ENCODE measurements at places on chromosomes 5 and 9.
A peak's percentile ranks its signal among the peaks of the same experiment; 100 is the strongest.

GRCh38 chr5:74938250-74938933 is 72.2 kb upstream of the FAM169A start:
- DNase-seq, result no peak

DNA sequence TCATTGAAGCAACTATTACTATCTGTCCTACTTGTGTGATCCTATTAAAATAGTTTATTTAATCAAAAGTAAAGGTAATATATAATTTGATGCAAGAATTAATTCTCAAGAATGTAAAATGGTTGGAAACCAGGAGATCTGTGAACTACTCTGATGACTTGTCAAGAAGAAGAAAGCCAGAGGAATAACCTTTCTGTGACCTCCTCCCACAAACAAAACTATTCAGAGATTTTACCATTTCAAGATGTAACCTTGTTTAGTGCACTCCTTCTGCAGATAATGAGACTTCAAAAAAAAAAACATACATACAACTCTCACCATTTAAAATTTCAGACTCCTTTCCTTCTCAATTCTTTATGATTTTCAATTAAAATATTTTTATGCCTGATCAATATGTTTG is 79.5 kb downstream of the RFX3 start:
- no peak for DNase-seq

DNA sequence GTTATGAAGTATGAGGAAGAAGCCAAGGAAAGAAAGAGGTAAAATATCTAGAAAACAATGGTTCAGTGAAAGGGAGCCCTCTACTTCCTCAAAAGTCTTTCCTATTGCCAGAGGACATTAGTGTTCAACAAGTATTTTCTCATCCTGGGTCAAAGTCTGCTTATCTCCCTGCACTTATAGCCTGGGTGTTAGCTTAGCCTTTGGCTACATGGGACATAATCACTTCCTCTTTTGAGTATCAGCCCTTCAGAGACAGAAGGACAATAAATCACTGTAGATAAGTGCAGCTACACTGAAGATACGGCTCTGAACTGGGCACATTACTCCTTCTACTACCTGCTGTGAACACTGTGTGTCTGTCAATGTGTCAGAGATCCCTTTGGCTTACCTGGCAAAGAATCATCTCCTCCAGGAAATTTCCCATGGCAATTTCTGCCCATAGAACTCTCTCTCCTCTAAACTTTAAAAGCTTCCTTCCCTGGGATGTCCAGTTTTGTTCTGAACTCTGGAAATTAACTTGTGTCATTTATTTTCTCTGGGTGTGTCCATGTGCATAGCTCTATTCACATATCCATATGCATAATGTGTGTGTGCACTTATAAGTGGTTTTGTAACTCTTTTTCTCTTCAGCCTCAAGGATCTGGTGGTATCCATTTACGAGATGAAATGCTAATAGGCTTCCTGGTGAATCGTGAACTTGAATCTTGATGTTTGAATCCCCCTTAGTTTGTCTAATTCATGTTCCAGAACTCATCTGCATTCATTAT is 30.0 kb upstream of the RECK start:
- no peak for DNase-seq

GRCh38 chr5:178284093-178284675 is 51.6 kb upstream of the PHYKPL start:
- no peak for DNase-seq

DNA sequence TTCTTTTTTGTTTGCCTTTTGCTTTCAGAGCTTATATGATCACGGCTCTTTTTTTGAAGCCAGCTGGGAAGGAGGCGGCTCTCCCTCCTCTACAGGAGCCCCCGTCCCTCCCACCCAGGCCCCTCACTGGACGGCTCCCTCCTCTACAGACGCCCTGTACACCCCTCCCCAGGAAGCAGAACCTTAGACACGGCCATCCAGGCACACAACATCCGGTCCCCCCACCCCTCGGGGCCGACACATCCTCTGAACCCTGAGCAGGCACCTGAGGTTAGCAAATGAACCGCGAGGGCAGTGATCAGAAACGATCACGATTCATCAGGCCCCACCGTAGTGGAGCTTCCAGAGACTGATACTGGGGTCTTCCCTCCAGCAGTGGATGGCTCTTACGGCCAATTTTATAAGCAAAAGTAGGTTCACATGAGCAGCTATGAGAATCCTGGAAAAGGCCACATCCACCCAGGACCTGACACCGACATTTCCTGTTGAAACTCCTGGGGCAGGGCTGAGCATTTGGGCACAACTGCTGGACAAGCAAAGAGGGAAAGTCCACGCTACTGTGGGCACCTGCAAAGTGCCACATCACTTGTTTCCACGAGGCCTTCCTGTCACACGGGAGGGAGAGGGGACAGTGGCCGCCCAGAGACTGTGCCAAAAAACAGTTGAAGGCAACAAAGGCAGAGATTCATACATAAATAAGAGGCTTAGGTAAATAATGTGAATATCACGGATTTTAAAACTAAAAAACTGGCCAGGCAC is 78.9 kb downstream of the SEMA4D start:
- no peak for DNase-seq

- DNase-seq, result no peak
These were observed 1114.0 kb downstream of the CDH12 start for GRCh38 chr5:21739096-21739495.

DNA sequence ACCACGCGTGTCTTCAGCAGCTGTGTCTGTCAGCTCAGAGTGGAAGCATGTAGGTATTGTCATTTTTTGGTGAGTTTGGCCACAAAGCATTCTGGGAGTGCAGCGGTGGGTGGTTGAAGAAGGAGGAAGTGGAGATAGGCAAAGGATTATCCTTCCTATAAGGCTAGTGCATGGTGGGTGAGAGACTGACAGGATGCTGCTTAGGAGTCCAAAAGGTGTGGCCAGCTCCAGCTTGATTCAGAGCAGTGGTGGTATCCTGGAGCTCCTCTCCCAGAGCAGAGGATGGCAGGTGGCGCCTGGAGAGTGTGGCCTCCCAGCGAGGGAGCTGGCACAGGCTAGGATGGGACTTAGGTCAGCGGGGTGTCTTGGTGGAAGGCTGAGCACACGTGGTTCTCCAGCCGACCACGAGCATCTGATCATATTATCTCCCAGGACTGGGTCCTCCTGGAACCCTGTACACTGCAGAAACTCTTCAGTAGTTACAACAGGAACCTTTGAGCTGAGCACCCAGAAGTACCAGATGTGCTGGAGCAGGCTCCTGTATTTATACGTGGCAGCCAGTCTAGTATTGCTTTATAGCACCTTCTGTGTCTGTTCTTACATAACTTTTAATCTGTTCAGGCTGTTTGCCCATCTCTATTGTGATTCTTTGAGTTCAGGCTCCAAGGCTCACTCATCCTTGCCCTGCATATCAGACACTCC is 29.6 kb downstream of the MAML1 start:
- DNase-seq, result no peak

DNA sequence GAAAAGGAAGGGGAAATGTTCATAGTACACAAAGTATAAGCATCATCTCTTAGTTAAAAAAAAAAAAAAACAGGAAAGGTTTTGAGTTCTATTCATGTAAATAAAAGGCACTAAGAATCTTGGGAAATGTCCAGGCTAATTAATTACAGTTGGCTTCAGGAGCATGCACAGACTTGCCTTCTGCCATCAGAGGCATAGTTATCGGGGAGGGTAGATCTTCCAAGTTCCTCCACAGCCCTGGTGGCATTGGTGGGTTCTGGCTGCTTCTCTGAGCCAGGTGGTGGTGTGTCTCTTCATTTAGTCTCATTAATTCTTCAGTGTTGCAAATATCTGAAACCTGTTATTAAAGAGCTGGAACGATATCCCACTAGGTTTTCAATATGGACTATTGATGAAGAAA is 85.2 kb downstream of the TMEM252 start:
- DNase-seq, result peak; percentile 40

DNA sequence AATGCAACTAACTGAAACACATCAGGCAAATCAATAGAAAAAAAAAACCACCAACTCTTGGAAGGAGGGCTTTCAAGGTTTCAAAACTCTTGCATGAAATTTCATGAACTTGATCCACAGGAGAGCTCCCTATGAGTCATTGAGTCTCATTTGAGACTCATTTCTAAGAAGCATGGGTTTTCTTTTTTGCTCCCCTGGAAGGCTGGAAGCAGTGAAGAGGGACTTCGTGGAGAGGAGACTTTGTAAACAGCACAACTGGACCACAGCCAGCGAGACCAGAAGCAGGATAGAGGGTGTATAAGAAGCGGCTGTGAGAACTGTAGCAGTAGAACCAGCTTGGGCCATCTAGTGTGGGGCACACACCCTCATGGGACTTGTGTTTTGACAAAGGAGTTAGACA is 41.2 kb upstream of the RAPGEF1 start:
- DNase-seq, result no peak

GRCh38 chr9:35267710-35268109 is 105.9 kb downstream of the UNC13B start:
- DNase-seq, result no peak

GRCh38 chr5:62065050-62065449 is 241.0 kb upstream of the KIF2A start:
- DNase-seq, result no peak

DNA sequence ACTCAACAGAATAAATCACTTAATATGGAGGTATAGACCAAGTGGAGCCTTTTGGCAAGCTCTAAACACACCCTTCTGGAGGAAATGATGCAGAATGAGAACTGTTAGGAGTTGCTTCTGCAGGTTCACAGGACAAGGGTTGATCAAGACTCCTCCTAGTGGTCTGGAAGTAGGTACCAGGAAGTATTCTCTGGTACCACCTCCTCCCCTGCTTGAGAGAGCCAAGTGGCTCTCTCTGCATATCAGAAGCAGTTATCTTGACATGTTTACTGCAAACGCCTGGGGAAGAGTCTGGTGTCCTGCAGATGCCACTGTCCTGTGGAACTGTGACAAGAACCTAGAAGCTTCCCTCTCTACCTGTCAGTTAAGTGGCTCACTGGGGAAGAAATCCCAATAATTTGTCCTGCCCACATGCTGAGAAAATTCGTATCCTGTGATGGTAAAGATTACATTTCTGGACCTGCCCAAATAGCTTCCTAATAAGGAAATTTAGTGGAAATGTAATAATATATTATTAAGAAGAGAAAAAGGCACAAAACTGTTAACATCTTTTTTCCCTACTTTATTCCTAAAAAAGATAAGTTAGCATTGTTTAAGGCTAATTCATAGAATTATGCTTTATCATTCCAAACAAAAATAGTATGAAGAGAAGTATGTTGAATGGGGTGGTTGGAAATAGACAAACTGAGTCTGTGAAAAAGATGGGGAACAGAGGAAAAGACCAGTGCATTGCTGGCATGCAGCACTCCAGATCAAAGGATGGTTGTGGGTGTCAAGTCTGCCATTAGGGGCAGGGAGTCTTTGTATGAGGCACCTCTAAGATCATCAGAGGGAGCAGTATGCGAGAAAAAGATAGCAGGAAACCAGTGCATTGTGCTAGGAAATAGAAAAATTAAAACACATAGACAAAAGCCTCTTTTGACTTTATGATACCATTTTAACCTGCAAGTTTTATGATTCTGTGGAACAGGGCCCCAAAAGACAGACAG is 118.8 kb downstream of the CDC42SE2 start:
- DNase-seq, result no peak

- DNase-seq, result no peak
These were observed 59.4 kb downstream of the IL6ST start for GRCh38 chr5:55935371-55935770.

- DNase-seq, result no peak
These were observed 367.4 kb downstream of the EFNA5 start for GRCh38 chr5:107303171-107303968.

DNA sequence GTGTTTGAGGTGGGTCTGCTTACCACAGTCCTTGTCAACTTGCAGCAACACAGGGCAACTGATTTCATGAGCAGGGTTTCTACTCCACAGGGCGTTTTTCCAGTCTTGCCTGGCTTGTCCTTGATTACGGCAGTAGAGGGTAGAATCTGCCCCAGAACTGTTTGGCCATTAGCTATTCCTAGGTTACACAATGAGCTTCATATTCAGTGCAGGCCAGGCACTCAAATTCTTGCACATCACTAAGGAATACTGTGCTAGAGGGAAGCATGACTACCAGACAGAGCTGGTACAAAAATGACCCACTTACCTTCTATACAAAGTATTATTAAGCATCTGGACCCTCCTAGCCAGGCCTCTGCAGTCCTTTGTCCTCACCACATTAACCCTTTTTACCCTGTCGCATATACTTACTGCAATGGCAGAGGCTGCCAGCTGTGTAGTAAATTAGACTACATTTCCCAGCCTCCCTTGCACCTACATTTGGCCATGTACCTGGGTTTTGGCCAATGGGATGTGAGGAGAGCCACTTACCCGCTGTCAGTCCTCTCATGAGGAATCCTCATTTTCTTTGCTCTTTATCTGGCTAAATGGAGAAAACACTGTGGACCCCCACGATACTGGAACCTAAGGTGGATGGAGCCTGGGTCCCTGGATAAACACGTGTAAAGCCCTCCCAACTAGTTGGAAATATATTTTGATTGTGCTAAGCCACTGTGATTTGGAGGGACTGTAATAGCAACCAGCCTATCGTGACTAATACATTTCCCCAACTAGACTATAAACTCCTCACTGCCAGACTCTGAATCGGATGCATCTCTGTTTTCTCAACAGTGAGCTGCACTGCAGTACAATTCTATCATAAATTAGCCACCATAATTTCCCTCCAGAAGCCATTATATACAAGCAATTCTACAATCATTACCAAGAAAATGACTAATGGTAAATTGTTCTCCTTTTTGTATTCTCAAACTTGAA is 218.7 kb downstream of the GLIS3 start:
- no peak for DNase-seq

DNA sequence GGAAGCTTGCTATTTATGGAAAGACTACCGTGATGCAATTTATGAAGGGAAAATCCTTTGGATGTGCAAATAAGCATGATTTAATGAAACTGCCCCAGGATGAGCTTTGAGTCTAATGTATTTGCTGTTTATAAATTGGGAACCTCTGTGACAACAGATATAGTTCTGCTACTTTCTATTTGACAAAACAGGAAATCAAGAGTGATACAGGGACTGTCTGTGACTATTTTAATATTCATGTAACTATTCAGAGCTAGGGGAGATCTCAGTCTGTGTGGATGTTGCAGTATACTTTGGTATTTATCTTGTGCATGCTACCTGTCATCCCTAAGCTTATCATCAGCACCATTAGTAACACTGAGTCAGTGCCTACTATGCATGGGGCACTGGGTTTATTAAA is 132.1 kb downstream of the PDZD2 start:
- no peak for DNase-seq

DNA sequence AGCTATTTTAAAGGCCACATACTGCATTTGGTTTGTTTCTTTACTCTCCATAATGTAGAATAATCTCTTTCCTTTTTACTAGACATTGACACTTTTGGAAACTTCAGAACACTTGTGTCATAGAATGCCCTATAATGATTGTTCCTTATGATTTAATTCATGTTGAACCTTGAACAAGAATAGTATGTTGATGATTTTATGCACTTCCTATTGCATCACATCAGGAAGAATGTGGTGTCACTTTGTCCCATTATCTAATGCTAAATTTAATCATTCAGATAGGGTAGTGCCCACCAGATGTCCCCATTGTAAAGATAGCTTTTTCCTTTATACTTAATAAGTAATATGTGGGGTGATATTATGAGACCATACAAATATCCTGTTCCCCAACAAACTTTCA is 19.4 kb upstream of the DEPDC1B start:
- DNase-seq, result no peak
